NCI-H187 (cell line): ENCODE measurements at places on chromosomes 2 and 18.

DNA sequence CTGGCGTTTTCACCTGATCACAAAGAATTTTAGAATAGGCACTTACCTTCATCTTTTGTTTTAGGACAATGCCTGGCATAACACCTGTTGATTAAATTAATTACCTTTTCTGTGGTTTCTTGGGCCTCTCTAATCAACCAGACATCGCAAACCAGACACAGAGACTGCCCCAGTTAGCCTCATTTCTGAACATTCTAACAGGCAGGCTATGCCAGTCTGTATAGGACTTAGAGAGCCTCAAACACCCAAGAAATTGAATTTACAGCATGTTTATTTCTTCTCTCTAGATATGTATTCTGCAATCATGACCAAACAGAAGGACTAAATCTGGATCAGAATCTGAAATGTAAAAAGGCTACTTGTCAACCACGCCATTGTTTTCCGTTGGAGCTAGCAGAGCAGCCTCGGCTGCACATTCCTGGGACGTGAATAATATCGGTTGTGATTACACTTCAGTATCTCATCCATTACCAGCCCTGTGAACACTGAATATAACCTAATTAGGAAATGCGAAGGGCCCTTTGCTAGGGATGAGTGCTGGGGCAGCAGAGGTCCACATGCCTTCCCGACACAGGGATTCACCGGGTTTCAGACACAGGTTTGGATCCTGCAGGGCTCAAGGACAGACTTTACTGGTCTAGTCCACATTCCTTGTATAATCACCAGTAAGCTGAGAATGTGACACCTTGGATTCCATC, 17.5 kb upstream of the CDC42EP3 start:
- no peak for DNase-seq

GRCh38 chr2:196187898-196188458, 16.6 kb upstream of the STK17B start:
- DNase-seq = no peak

DNA sequence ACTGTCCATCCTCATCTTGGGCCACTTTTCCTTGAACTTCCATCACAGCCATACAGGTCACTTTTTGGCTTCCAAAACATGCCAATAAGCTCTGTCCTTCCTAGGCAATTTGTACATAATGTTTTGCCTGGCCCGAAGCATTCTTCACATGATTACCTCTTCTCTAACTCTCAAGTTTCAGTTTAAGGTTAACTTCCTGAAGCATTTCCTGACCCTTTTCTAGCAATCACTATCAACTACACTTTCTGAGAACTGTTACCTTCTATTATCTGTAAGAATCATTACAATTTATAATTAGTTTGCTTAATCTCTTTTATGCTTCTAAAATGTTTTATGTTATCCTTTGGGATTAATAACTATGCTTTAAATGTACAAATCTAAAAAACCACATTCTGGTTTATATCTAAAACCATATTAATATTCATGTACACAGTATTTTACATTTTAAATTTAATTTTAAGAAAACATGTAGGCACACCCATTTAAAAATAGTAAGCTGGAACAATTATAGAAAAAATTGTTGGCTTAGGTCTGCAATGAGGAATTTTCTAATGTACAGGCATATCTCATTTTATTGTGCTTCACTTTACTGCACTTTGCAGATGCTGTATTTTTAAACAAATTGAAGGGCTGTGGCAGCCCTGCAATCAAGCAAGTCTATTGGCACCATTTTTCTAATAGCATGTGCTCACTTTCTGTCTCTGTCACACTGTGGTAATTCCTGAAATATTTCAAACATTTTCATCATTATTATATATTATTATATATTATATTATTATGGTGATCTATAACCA, 76.4 kb downstream of the C2orf74 start:
- no peak for DNase-seq

DNA sequence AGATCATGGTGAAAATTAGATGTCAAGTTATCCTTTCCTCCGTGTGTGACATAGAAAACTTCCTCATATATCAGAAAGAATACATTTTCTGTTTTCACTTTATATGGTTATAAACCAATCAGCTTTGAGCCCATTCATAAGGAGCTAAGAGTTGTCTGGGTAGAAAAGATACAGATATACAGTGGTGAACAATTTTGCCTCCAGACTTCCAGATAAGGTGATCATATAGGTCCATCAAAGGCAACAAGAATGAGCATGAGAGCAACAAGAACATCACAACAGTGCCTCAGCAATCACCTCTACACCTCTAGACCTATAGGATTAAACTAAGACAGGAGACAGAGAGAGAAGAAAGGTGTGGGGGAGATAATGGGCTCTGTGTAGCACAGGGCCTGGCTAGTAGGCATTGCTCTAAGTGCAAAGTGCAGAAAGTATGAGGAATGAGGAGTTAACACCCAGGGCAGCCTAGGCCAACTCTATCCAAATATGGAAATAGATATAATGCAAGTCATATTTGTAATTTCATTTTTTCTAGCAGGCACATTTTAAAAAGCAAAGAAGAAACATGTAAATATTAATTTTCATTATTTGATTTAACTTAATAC, 8.3 kb downstream of the TNP1 start:
- DNase-seq = no peak

DNA sequence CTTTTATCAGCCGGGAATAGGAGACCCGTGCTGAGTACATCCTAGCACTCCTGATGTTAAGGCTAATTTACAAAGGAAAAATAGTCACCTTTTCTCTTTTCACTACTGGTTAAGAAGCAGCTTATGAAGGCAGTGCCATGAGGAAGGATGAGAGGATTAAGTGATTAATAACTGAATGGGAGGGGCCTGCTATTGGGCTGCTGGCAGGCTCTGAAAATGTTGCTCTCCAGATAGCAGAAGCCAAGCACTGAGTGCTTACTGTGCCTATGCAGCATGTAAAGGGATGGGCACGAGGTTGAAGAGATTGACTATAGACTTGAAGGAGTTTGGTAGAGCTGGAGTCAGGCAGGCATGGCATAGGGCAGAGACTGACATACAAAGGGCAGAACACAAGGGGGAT, 282.4 kb upstream of the THSD7B start:
- no peak for DNase-seq
